ENCODE measurements at places on chromosomes 7 and 10. TPM values are rescaled to one million over a fixed set of nuclear protein-coding genes. Genes with fewer than 3 reads are reported as not detected.

The MRM2 gene
- 17.5 TPM for total RNA-seq

The FAM241B gene
- not detected for total RNA-seq

The CTAGE8 gene
- 0.15 TPM for total RNA-seq

The ASAH2B gene
- total RNA-seq: 1.1 TPM

The TMEM176A gene
- total RNA-seq: not detected

The LIPJ gene
- not detected for total RNA-seq

The SLC39A12 gene
- not detected for total RNA-seq

The UNCX gene
- total RNA-seq: not detected

The CRPPA gene
- 1.7 TPM for total RNA-seq

The LMTK2 gene
- 9.4 TPM for total RNA-seq

The MMD2 gene
- not detected for total RNA-seq

The UPK3BL2 gene
- 0.65 TPM for total RNA-seq

The SMO gene
- 6.5 TPM for total RNA-seq

The ZPBP gene
- total RNA-seq: not detected

The NAT16 gene
- not detected for total RNA-seq

The FAM24B gene
- 12.2 TPM for total RNA-seq

The GIMAP2 gene
- 44.5 TPM for total RNA-seq

The PON1 gene
- total RNA-seq: not detected

The AGAP9 gene
- total RNA-seq: 1.6 TPM

Data from epithelial cell of umbilical artery (primary cell).